Stimulated activated CD4-positive, alpha-beta T cell treated with anti-CD3 and anti-CD28 coated beads, Interleukin-4, amount 100 ng/mL, for 48 hours (primary cell): ENCODE measurements at places on chromosomes 13 and 19.

DNA sequence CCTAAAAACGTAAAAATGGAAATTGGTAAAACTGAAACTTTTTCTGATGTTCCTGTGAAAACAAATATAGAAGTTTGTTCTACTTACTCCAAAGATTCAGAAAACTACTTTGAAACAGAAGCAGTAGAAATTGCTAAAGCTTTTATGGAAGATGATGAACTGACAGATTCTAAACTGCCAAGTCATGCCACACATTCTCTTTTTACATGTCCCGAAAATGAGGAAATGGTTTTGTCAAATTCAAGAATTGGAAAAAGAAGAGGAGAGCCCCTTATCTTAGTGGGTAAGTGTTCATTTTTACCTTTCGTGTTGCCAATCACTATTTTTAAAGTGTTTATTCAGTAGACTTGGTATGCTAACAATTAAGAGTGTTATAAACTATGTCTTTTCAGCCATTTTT lies 25.6 kb downstream of the BRCA2 start:
- DNase-seq: no peak

GRCh38 chr19:6890401-6890913 lies 3.1 kb downstream of the ADGRE1 start:
- DNase-seq: no peak

DNA sequence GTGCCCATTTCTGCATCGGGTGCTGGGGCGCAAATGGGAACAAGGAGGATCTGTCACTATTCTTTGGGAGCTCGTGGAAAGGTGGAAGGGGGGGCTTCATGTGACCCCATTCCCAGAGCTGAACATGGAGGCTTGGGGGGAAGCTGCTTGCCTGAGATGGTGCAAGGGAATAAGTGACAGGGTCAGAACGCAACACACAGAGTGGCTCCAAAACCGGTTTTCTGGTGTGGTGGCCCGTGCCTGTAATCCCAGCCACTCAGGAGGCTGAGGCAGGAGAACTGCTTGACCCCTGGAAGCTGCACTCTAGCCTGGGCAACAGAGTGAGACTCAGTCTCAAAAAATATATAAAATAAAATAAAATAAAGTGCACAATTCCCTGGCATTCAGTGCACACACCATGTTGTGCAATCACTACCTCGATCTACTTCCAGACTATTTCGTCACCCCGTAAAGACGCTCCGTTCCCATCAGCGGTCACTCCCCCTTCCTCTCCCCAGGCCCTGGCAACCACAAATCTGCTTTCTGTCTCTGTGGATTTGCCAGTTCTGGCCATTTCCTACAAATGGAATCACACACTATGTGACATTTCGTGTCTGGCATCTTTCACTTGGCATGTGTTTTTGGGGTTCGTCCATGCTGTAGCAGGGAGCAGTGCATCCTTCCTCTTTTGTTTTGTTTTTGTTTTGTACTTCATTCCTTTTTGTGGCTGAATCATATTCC lies 18.2 kb upstream of the COMP start:
- no peak for DNase-seq

- DNase-seq: no peak
These were observed 242.2 kb upstream of the EDNRB start for GRCh38 chr13:78160793-78161192.

- no peak for DNase-seq
These were observed 37.5 kb downstream of the HSPH1 start for GRCh38 chr13:31124204-31124603.

GRCh38 chr19:11478167-11479089 lies 2.4 kb downstream of the ELAVL3 start:
- DNase-seq: no peak

DNA sequence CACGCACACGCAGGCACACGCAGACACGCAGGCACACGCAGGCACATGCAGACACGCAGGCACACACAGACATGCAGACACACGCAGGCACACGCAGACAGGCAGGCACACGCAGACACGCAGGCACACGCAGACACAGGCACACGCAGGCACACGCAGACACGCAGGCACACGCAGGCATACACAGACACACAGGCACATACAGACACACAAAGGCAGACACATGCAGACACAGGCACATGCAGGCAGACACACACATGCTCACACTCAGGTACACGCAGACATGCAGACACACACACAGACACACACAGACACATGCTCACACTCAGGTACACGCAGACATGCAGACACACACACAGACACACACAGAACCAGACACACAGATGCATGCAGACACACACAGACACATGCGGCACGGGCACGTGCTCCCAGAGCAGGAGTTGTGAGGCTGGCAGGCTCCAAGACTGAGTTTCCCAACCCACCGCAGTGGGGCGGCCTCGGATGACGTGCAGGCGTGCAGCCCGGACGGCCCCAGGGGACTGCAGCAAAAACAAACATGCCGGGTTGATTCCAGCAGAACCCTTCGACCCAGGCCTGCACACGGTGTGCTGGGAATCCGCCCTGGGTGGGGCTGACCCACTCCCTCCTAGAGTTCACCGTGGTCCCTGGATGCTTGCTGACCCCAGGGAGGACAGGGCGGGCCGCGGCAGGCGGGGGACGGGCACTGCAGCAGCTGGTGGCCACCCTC lies 100.0 kb downstream of the GADD45B start:
- no peak for DNase-seq

DNA sequence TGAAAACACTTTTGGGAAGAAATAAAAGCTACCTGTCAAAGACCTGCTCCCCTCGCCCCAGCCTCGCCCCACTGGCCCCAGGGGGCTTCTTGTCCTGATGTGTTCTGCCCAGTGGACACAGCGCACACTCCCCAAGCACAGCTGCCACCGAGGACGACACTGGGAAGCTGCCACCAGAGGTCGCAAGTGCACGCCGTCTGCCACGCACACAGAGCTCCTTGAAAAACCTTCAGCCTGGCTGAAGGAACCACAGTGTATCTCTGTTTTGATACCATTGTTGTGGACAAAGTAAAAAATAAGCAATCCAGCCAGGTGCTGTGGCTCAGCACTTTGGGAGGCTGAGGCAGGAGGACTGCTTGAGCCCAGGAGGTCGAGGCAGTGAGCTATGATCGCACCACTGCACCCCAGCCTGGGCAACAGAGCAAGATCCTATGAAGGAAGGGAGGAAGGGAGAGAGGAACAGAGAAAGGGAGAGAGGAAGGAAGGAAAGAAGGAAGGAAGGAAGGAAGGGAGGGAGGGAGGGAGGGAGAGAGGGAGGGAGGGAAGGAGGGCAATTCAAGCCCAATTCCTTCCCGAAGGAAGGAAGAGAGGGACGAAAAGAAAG lies 57.3 kb downstream of the CEBPG start:
- DNase-seq: peak; percentile 66

DNA sequence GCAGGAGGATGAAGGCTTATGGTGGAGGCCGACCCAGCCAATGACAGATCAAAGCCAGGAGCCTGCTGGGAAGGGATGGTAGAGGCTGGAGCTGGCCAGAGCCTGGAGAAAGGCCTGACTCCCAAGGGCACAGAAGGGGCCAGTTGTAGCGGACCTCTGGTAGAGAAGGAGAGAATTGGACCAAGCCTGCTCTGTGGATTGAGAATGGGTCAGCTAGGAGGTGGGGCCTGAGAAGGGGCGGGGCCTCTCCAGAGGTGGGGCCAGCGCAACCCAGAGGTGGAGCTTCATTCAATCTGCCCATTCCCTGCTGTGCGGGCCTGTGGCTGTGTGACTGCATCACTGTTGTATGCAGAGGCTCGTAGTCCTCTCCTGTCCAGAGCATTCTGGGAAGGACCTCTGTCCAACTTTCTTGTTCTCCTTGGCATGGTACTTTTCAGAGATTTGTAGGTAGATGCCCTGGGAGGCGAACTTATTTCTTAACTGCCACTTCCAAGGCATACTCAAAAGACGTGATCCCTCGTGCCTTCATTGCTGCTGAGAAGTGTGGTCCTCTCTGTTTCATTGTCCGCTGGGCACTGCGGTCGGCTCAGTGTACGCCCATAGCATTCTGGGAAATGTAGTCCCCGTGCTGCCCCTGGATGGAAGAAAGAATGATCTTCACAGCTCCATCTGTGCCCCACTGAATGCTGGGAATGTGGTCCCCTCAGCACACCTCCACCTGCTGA lies 6.7 kb downstream of the GRIN2D start:
- DNase-seq: no peak
